ENCODE measurements at places on chromosomes 13 and 19. TPM values are rescaled to one million over a fixed set of nuclear protein-coding genes. Genes with fewer than 3 reads are reported as not detected.

Gene APOE
- total RNA-seq: 98.1 TPM

Gene PGLYRP1
- total RNA-seq: not detected

Gene SYNGR4
- total RNA-seq: 0.25 TPM

Gene SBSN
- total RNA-seq: not detected

DNA sequence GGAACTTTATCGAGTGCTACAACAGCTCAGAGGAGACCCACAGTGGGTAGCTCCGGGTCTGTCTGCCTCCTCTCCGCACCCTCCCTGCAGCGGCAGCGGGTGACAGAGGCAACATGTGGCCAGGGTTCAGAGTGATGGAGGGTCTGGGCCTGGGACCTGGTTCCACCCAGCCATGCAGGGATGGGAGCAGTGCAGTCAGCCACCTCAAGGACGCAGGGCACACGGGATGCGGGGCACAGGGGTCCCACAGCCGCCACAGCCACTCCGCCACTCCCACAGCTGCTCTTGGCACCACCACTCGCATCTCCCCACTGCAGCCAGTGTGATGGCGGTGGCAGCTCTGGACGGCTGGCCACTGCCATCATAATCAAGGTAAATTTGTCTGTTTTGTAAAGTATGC, 892.9 kb downstream of the OLFM4 start:
- DNase-seq: no peak

DNA sequence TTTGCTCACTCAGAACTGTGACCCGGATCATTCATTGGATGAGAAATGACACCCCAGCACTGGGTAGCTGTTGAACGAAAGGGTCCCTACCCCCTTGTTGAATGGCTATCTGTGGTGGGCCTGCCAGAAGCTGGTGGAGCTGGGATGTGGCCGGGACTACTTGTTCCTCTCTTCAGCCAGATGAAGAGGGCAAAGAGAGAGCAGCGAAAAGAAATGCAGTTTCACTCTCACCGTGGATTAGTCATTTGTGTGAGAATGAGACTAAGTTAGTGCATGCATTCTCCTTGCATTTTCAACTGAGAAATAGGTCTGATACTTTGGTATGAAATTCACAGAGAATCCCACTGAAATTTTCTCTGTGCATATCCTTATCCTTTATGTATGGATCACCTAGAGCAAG, 553.1 kb downstream of the IRS2 start:
- no peak for DNase-seq

DNA sequence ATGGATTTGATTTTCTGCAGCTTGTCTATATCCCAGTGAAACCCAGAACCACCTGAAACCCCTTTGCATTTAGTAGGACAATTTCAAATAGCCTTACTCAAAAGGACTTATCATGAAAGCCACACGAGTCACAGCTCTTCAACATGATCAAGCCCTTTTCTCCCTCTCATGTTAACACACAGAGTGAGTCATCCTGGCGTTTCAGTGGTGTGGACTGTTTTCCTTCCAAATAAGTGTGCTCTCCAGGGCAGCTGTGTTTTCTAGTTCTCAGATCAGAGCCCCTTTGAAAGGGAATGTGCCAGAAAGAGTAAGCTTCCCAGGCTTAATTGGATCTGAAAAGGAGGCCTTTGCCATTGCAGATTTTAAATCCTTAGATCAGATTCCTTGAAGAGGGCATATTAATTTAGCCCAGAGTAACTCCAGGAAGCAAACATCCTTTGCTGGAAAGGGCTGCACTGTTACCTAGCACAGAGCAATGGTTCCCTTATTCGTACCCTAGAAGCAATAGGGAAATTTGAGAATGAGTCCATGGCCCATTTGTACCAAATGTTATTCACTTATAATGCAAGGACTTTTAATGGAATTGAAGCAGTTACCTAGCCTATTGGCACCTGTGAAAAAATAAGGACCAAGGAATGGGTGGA, 51.3 kb downstream of the ERICH6B start:
- peak; percentile 63 for DNase-seq

GRCh38 chr19:15469513-15470297, 5.4 kb upstream of the RASAL3 start:
- no peak for DNase-seq

Data from kidney epithelial cell (primary cell).